ENCODE measurements at places on chromosomes 5 and 9.

- no peak for DNase-seq
Observed at GRCh38 chr5:35822511-35822910, 34.2 kb upstream of the IL7R start.

GRCh38 chr9:108547411-108548135, 308.2 kb downstream of the ACTL7B start:
- DNase-seq: no peak

DNA sequence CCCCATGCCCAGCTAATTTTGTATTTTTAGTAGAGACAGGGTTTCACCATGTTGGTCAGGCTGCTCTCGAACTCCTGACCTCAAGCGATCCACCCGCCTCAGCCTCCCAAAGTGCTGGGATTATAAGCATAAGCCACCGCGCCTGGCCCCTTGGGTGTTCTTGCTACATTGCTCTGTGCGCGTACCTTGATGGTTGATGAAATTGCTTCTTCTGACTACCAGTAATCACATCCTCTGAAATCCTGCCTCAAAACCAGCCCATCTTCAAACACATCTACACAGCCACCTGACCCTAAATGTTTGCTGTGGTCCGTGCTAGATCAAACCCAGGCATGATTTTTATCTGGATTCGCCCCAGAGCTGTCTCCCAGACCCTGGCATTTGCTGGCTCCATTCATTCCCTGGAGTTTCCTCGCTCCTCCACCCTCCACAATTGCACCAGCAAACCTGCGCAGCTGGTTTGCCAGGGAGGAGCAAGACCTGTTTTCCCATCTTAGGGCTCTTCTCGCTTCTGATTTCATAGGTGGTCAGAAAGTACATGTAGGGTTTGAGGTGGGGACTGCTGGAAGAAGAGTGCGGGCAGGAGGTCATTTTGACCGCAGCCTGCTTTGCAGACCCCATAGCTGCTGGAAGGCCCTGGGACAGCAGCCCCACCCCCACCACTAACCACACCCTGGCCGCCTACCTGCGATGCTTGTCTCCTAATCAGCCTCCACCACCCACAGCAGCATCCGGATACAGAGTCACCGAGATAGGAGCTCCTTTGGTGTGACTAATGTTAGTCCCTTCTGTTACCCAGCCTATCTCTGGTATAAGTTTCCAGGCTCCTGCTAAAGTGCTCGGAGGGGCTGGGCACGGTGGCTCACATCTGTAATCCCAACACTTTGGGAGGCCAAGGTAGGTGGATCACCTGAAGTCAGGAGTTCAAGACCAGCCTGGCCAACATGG, 22.7 kb downstream of the SWI5 start:
- DNase-seq: no peak

DNA sequence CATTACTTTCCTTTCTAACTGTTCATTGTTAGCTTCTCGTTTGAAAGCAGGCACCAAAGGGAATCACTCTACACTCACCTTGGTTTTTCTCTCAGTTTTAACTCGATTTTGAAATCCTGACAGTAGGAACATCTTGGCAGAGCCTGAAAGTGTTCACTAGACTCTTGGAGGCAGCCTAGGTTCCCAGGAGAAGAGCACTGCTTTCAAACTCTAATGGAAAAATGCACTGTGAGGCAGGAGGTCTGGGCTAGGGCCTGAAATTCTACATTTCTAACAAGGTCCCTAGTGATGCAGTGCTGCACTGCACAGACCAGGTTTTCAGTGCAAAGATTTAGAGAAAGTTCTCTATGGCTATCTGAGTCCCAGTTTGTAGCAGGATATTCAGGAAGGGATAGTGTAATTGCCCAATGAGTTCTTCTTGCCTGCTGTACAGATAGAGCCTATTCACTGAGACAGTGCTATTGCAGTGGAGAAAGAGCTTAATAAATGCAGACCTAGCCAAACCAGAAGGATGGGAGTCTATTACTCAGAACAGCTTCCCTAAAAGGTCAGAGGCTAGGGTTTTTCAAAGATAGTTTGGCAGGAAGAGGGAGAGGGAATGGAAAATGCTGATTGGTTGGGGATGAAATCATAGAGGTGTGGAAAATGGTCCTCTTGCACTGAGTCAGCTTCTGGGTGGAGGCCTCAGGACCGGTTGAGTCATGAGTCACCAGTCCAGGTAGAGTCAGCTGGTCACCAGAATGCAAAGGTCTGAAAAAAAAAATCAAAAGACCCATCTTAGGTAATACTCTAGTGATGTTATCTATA, 153.9 kb downstream of the GPBP1 start:
- no peak for DNase-seq

GRCh38 chr5:93715327-93715726, 26.1 kb downstream of the POU5F2 start:
- DNase-seq: peak; percentile 43

DNA sequence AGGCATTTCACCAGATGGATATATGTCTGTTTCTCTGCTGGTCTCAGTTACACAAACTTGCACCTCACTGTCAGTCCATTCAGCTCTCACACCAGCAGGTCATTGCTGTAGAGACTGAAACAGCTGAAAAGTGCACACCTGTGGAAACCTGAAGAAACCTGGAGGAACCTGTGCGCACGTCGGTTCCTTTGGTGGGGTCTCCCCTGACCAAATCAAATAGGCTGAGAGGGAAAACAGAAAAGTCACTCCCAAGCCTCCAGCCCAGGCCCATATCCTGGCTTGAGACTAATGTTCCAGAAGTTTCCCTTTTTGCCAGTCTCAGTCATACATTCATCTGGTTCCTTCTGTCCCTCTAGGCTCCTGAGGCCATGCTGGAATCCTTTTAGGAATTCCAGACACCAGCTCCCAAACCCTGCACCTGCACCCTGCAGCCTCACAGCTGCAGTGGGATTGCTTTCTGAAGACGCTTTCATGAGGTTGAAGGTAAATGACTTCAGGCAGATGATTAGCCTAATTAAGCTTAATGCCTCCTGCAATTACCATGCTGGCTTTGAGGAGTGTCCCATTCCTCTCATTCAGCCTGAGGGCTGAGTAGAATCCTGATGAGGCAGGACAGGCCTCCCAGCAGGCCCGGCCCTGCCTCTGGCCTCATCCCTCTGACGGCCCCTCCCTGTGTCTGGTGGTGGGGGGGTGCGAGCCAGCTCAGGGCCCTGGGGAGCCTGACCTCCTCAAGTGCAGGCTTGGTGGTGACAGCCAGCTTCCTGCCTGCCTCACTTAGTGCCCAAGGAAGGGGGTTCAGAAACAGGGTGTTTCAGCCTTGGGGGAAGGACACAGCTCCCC, 24.3 kb upstream of the CXCL14 start:
- peak; percentile 78 for DNase-seq

GRCh38 chr5:36444582-36445418, 143.1 kb upstream of the RANBP3L start:
- DNase-seq: no peak

DNA sequence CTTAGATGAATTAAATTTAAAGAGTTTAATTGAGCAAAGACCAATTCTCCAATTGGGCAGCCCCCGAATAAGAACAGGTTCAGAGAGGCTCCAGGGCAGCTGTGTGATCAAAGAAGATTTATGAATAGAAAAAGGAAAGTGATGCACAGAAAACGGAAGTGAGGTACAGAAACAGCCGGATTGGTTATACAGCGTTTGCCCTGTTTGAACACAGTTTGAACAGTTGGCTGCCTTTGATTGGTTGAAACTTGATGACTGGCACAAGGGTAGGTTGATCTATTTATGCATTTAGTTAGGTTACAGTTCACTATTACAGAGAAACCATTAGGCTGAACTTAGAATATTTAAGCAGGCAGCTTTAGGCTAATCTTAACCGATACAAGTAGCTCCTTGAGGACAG, 29.5 kb downstream of the NIM1K start:
- DNase-seq: no peak

GRCh38 chr9:87518702-87519335, 21.2 kb downstream of the DAPK1 start:
- no peak for DNase-seq

- no peak for DNase-seq
Observed at GRCh38 chr9:83986195-83986594, 5.6 kb downstream of the RMI1 start.

DNA sequence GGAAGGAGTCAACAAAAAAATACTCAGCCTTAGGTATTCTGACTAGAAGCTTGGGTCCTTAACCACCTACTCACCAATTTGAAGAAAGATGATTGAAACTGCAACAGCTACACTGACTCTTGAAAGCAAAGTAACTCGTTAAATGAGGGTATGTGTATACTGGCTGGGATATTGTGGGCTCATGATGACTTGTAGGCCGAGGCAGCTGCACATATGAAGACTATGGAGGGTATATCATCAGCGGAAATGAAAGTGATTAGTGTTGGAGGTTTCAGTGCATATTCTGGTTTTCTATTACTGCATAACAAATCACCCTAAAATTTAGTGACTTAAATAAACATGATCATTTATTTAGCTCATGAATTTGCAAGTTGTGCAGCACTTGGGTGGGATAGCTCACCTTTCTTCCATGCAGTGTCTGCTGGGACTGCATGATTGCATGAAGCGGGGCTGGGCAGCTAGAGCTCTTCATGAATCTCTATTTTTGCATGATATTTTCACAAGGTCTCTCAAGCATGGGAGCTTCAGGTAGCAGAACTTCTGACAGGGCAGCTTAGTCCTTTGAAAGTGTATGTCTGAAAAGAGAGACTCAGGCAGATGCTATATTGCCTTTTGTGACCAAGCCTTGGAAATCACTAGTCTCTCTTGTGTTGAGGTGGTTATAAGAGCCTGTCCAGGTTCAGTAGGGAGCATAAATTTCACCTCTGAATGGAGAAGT, 96.1 kb upstream of the CDKN2B start:
- no peak for DNase-seq

GRCh38 chr5:144284931-144285502, 114.3 kb downstream of the KCTD16 start:
- no peak for DNase-seq

- no peak for DNase-seq
Observed at GRCh38 chr9:134656334-134657006, 14.9 kb downstream of the COL5A1 start.

GRCh38 chr9:37923118-37923795, 19.3 kb upstream of the SLC25A51 start:
- DNase-seq: no peak

DNA sequence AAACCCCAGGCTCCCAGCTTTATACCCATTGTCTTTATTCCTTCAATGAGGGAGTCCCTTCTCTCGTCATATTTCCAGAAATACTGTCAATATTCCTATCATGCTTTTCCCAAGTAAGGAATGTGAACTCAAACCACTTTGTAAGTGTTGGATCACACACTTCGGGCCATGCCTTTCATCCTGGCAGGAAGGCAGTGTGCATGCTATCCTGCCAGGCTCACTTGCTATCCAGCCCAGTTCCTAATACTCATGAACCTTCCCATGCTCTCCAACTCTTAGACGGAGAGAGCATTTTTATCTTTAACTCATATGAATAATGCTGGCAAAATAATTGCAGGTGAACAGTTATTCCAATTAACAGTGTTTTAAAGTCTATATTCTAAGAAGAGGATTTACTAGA, 639.9 kb upstream of the ACO1 start:
- no peak for DNase-seq

GRCh38 chr5:31889001-31889561, 250.2 kb downstream of the PDZD2 start:
- DNase-seq: no peak

DNA sequence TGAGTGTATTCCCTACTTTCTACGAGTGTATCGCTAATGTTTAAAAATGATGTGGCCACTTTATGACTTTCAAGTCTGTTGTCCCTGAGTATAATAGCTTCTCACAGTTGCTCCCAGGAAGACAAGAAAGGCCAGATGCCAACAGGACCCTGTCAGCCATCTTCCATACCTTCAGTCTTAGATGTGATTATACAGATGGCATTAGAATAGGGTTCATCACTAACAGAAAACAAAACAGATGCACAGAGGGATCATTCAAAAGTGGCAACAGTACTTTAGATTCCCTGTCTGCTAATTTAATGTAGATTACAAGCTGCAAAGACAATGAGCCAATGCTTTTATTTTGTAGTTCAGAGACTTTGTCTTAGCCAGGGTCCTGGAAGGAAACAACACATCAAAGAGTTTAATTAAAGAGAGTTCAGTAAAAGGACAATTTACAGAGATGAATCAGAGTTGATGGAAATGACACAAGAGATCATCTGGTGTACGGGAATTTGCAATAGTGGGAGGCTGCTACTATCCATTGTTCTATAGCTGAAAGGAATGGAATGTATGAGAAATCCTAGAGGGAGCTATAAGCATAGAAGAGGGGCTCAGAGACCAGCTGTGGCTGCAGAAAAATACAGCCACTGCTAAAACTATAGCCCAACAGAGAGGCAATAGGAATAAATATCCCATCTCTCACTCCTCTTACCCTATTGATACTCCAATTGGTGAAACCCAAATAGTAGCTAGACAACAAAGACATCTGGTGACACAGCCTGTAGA, 393.7 kb upstream of the SMC2 start:
- DNase-seq: no peak

GRCh38 chr5:69188811-69189161, 597 bp upstream of the CENPH start:
- DNase-seq: no peak

- no peak for DNase-seq
Observed at GRCh38 chr5:166302166-166302565, 1989.3 kb upstream of the WWC1 start.

GRCh38 chr5:32020946-32021345, 153.2 kb downstream of the GOLPH3 start:
- DNase-seq: no peak

DNA sequence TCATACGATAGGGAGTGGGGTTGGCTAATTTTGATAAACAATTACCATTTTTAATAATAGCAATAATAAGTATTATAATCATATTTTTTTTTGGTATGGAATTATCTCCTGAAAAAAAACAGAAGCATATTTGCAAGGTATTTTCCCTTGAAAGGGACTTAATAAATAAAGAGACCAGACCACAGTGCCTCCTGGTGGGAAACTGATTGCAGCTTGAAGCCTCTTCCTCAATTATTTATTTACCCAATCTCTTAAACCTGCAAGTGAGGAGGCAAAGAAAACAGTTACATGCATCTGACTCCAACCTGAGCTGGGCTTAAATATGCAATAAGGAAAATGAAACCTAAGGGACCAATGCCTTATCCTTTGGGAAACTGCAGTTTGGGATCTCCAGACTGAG, 388.1 kb upstream of the ACO1 start:
- DNase-seq: no peak

GRCh38 chr9:121667890-121668289, 16.5 kb downstream of the DAB2IP start:
- no peak for DNase-seq

- no peak for DNase-seq
Observed at GRCh38 chr9:109894921-109895758, 115.1 kb downstream of the PALM2AKAP2 start.

DNA sequence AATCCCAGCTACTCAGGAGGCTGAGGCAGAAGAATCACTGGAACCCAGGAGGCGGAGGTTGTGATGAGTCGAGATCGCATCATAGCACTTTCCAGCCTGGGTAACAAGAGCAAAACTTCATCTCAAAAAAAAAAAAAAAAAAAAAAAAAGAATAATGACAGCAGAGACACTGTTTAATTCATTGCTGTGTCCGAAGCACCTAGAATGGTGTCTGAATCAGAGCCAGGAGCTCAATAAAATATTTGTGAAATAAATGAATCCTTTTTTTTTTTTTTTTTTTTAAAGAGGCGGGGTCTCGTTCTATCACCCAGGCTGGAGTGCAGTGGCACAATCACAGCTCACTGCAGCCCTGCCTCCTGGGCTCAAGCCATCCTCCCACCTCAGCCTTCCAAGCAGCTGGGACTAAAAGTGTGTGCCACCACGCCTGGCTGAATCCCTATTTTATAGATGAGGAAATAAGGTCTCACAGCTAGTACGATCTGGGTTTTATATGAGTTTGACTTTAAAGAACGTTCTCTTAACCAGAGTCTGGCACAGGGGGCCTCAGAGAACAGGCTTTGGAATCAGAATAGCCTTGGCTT, 47.8 kb downstream of the THOC3 start:
- no peak for DNase-seq

- no peak for DNase-seq
Observed at GRCh38 chr5:110963495-110963894, 108.0 kb upstream of the TSLP start.

All from COR-L47 (cell line).